ENCODE measurements at places on chromosomes 1 and 21. TPM values are rescaled to one million over a fixed set of nuclear protein-coding genes. Genes with fewer than 3 reads are reported as not detected.

PSRC1 gene
- total RNA-seq: 2.9 TPM

C2CD2 gene
- 26.4 TPM for total RNA-seq

NSL1 gene
- 30.2 TPM for total RNA-seq

TNFRSF14 gene
- 133 TPM for total RNA-seq

CCDC27 gene
- total RNA-seq: not detected

LIN28A gene
- not detected for total RNA-seq

C1orf226 gene
- 7.1 TPM for total RNA-seq

DNA sequence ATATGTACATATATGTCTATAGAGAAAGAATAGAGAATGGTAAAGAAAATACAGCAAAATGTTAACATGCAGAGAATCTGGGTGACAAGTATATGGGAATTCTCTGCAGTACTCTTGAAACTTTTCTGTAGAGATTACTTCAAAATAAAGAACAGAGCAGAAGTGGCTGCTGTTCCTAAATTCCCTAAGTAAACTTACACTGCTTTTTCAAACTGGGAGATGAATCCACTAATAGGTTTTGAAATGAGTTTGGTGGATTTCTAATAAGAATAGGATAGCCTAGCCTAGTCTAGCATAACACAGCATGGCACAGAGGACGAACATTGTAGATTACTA, 450 bp upstream of the CR2 start:
- DNase-seq: no peak

GRCh38 chr1:4076346-4076745, 176.3 kb upstream of the C1orf174 start:
- peak; percentile 56 for DNase-seq

DNA sequence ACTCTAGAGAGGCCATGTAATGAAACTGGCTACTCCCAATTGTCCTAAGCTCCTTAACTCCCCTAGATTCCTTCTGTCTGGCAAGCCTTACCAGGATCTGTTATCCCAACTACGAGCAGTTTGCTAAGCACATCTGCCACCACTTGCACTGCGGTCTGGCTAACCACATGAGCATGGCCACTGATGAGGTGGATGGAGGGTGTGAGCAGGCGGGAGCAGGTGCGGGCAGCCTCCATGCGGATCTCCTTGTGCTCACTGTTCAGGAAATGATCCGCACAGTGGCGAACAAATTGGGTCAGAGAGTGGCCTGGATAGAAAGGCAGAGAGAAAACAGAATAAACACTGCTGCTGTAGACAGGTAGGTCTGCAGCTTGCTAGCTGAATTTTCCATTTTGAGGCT, 24.0 kb downstream of the MTOR start:
- DNase-seq: no peak

DNA sequence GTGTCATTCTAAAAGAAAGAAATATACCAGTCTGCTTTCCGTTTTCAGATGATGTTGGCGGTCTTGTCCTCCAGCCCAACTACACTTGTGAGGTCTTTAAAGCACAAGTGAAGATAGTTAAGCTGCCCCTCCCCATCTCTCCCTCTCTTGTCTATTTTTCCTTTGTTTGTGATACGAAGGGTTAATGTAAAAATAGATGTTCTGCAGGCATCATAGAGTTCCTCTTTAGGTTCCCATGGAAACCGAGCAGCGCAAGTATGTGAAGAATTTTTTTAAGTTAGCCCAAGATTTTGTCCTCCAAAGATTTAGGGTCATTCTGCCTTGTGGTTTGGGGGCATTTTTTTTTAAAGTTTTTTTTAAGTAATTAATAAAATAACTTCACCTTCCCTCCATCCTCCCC, 232.4 kb upstream of the AJAP1 start:
- no peak for DNase-seq

- no peak for DNase-seq
Observed at GRCh38 chr1:47972864-47973432, 24.2 kb downstream of the TRABD2B start.

DNA sequence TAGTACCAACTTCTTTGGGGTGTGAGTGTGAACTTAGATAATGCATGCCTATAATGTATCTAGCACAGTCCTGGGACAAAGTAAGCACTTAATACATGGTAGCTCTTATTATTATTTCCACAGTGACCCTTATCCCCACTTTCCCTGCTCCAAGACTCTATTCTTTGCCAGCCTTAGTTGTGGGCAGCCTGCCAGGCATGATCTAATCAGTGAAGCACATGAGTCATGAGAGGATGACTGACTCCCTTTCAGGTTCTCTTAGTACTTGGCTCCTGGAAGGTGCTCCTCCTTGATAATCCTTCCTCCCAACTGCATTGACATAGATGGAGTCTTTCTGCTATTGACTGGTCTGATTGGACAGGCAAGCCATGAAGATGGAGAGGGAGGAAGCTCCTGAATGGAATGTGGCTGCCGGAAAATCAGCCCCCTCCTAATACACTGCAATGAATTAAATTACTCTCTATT, 17.4 kb upstream of the GNG12 start:
- DNase-seq: peak; percentile 81

GRCh38 chr1:233010146-233010545, 59.7 kb downstream of the NTPCR start:
- DNase-seq: no peak

DNA sequence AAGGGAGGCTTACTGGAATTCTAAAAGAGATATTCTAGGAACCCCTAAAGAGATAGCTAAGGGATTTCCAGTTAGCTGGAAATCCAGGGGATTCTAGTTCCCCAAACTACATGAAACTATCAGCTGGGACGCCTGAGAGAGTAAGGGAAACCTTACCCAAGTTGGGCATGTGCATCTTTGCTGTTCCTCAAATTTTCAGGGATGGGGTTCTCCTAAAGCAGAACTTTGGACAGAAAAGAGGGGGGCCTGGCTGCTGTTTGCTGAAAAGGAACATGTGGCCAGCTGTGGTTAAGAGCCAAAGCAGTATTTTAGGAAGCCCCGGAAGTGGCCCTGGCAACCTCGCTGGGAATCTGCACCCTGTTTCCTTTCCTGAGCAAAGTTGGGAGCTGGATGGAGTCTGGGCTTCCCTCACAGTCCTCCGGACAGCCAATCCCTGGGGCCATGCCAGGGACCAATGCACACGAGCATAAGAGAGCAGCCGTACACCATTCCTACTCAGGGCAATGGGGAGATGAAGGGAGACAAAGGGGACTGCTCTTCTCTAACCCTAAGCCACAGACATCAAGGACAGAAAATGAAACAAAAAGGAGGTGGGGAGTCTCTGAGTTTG, 154.3 kb downstream of the PLXNA2 start:
- DNase-seq: no peak

GRCh38 chr1:45446530-45446929, 44.4 kb downstream of the TESK2 start:
- no peak for DNase-seq

DNA sequence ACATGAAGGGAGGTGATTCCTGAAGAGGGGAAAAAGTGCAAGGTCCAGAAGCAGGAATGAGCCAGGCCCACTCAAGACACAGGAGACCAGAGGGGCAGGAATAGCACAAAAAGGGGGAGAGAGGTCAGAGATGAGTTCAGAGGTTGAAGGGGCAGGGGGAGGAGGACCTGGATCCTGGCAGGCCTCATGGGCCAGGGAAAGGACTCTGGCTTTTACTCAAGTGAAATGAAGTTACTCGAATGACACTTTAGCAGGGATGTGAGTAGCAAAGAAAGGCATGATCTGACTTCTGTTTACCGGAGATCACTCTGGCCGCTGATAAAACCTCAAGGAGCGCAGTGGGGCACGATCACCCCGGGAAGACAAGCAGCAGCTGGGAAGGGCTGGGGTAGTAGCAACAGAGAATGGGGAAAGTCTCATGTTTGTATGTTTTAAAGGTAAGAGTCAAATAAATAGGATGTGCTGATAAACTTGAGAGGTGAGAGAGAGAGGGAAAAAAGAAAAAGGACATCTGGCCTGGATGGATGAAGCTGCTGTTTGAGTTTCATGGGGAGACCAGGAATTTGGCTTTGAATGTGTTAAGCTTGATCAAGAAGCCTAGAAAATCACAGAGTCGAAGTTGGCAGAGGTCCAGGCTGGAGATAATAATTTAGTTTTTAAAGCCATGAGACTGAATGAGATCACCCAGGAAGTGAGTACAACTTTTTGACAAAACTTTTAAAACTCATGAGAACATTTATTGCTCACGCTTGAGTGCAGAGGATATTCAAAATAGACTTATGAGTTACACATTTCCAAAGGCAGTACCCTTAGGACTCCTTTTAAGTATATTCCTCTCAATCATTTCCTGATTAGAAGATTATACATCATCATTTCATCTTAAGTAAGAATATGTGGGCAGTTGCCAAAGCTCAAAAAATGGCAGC, 156.0 kb downstream of the RERE start:
- DNase-seq: no peak

DNA sequence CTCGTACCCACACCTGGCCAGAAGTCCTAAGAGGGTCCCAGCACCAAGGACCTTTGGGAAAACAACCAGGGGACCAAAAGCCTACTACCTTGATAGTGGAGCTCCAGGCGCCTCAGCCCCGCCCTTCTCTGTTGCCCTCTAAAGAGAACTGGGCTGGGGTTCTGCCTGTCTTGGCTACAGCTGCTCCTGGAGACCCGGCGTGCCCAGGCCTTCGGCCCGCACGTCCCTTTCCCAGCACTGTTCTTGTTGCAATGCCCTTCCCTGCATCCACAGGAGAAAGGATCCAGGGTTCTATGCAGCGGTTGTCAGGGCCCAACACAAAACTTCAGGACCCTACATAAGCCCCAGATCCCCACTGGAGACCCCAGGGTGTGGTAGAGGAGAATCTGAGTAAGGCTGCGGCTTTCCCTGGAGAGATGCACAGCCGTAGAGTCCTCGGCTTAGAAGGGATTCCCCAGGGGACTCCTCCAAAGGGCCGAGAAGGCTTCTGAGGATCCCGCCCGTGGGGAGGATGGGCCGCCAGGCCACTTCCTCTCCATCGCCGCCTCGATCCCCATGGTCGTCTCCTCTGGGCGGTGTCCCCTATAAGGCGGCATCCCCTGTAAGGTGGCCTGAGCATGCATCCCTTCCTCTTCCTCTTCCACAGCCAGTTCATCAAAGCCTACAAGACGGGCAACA, 12.0 kb downstream of the SLC66A1 start:
- DNase-seq: no peak

GRCh38 chr1:64892576-64893573, 73.5 kb downstream of the JAK1 start:
- no peak for DNase-seq

- no peak for DNase-seq
Observed at GRCh38 chr1:57010511-57010910, 44.7 kb upstream of the C8B start.

GRCh38 chr21:46431884-46432488, 26.7 kb upstream of the DIP2A start:
- peak; percentile 75 for DNase-seq

GRCh38 chr1:66999640-67000400, 54.1 kb downstream of the SLC35D1 start:
- DNase-seq: no peak

DNA sequence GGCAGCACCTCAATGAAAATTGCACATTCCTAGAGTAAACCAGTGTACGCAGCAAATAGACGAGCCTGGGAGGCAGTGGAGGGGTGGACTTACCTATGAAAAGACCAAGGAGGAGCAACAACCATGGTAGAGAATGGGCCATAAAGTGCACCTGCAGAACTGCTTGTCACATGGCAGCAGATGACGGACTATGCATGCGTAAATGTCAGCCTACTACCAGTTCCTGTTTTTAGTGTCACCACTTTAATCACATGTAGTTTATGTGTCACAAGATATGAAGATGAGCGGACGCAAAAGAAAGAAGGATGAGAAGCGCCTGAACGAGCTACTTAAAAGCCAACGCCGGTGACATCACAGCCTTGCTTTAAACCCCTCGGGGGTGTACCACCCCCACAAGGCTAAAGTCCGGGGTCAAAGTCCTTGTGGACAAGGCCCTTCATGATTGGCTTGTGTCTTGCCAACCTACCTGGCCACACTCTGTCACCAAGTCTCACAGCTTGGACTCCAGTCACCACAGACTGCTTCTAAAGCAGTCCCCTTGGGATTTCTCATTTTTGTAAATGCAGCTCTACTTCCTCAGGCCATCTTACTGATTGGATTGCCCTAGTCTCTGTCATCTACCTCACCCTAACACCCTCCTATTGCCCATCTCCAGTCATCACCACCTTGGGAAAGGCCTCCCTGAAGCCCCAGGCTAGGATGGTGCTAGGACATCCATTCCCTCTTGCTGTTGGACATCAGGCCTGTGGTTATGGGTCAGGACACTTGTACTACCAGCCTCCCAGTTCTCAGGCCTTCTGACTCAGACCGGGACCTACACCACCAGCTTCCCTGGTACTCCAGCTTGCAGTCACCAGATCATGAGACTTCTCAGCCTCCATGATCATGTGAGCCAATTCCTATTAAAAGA, 6.0 kb upstream of the LY9 start:
- DNase-seq: no peak

GRCh38 chr21:46100020-46100419, 2.1 kb downstream of the COL6A2 start:
- peak; percentile 17 for DNase-seq

- DNase-seq: no peak
Observed at GRCh38 chr1:81553503-81553902, 247.2 kb upstream of the ADGRL2 start.

- DNase-seq: no peak
Observed at GRCh38 chr21:39125752-39126485, 57.3 kb downstream of the PSMG1 start.

DNA sequence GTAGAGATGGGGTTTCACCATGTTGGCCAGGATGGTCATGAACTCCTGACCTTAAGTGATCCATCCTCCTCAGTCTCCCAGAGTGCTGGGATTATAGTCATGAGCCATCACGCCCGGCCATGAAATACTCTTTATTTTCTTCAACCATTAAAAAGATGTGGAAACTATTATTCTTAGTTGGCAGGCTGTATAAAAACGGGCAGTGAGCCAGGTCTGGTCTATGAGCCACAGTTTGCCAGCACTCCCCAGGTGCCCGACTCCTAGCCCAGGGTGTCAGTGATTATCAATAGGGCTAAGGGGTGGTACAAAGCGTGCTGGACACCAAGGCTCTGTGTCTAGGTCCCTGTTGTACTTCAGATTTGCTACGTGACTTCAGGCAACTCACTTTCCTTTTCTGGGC, 3.7 kb upstream of the TMEM61 start:
- no peak for DNase-seq

Measured in upper lobe of right lung (tissue), 1 donor.